ENCODE measurements at places on chromosomes 1 and 21.
A peak's percentile ranks its signal among the peaks of the same experiment; 100 is the strongest.

- DNase-seq: no peak
These were observed 3.0 kb upstream of the PGM1 start for GRCh38 chr1:63590166-63590560.

DNA sequence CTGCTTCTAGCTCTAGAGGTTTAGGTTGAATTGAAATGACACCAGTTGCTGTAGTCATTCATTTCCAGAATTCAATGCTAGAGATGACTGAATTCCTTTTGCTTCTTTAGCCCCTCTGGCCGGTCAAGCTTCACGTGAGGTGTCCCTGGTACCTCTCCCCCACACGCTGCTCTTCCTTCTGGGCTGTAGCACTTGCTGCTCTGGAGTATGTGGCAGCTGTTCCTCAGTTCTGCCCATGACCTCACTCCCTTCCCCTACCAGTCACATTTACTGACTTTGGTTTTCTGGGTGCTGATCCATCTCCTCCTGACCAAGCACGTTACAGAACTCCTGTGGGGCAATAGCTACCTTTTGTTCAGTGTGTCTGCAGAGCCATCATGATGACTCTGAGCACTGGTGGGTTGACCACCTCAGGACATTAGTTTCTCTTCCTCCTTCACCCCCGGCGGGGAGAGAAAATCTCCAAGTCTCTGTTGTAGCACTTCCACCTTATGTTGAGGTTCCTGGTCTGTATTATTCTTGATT is 128.1 kb downstream of the HHAT start:
- no peak for DNase-seq

- no peak for DNase-seq
These were observed 236.4 kb upstream of the BEND5 start for GRCh38 chr1:49013079-49013478.

GRCh38 chr1:32470991-32471694 is 6.3 kb downstream of the ZBTB8B start:
- DNase-seq: no peak

DNA sequence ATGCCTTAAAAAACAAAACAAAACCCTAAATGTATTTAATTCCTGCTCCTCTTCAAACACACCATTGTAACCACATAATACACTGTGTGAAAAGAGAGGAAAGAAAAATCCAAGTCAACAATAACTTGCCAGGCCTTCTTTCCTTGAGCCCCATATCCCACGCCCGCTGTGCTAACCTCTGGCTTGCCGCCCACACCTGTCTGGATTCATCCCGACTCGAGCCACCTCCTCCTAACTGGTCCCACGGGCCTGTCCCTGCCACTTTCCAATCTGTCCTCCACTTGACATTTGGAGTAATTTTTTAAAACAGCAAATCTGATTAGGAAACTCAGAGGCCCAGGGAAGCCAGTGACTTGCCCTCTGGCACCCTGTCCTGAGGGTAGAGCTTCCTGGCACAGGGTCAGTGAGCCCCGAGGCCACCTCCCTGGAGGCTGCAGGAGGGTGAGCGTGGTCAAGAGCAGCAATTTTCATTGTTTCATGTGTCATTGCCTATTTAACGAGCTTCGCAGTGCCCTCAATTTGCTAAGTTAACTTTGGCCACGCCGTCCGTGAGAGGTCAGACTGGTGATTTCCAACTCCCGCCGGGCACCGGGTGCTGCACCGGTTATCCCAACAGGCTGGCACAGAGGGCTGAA is 54.1 kb downstream of the B3GALT5 start:
- no peak for DNase-seq

DNA sequence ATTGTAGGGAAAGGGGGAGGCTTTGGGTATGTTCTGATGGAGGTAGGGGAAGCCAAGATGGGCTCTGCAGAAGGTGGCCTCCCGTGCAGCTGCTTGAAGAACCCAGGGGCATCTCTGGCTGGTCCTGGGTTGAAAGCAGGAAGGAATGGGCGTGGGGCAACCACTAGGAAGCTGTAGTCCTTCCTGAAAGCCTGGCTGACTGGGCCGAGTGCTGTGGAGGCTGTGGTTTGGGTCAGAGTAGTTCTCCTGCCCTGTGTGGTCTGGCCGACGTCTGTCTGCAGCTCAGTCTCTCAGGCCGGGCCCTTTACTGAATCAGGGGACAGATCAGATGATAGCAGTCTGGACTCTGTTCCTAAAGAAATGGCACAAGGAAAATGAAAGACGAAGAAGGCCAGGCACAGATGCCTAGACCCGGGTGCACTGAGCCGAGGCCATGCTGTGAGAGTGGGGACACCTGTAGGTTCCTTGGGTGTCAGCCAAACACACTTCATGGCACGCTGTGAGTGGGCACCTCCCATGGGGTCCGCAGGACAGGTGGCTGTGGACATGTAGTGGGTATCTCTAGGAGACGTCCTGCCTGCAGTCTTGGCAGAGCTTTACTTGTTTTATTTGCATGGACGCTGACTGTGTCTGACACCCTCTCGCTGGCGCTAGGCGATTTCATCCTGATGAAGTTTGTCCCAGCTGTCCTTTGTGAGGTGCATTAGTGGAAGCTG is 87.0 kb downstream of the POFUT2 start:
- no peak for DNase-seq

GRCh38 chr1:230270559-230271281 is 155.4 kb downstream of the PGBD5 start:
- no peak for DNase-seq

DNA sequence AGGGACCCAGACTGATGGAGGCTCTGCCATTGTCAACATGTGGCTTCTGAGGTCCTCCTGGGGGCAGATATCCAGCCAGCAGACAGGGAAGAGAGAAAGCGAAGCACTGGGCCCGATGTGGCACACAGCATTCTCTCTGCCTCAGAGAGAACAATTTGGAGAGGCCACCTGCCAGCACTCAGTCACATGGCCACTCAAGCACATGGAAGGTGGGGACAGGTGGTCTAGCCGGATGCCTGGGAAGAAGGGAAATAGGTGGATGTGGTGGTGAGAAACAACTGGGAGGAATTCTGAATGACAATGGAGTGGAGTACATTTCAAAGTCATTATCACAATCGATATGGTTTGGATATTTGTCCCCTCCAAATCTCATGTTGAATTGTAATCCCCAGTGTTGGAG is 109.0 kb downstream of the UBE2U start:
- no peak for DNase-seq

- DNase-seq: peak; percentile 59
These were observed 35.8 kb downstream of the EVI5 start for GRCh38 chr1:92749024-92749634.

DNA sequence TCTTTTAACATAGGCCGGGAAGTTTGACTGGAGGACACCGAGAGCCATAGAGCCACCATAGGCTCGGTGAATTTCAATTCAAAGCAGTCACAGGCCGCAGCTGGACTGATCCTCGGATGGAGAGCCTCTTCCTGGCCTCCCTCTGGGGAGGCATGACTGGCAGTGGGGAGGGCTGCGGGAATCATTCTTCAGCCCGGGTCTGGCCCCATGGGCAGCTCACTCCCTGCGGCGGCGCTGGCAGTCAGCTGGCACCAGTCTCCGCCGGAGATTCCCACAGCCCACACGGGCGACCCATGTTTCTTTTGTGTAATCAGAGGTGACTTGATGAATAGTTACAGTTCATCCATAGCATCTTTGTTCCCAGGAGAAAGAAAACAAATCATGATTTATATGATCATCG is 10.6 kb downstream of the ESPN start:
- no peak for DNase-seq

DNA sequence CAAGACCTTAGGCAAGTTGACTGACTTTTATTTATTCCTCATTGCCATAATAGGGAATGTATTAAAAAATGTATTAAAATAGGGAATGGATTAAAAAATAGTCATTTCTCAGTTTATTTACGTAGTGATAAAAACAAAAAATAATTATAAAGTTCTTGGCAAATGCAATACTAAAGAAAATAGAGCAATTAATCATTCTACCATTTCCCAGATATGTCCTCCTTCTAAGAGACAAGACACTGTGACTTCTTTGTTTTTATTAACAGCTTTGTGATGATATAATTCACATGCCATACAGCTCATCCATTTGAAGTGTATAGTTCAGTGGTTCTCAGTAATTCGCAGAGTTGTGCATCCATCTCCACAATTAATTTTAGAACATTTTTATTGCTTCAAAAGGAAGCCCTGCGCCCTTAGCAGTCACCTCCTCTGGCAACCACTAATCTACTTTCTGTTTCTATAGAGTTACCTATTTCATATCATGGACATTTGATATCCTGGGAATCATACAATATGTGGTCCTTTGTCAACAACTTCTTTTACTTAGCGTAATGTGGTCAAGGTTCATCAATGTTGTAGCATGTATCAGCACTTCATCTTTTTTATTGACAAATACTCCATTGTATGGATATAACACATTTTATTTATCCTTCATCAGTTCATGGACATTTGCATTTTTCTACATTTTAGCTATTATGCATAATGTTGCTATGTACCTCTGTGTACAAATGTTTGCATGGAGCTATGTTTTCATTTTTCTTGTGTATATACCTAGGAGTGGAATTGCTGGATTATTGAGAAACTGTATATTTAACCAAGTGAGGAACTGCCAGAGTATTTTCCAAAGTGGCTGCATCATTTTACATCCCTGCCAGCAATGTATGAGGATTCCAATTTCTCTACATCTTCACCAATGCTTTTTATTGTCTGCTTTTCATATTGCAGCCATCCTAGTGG is 5.6 kb downstream of the TBX19 start:
- no peak for DNase-seq

DNA sequence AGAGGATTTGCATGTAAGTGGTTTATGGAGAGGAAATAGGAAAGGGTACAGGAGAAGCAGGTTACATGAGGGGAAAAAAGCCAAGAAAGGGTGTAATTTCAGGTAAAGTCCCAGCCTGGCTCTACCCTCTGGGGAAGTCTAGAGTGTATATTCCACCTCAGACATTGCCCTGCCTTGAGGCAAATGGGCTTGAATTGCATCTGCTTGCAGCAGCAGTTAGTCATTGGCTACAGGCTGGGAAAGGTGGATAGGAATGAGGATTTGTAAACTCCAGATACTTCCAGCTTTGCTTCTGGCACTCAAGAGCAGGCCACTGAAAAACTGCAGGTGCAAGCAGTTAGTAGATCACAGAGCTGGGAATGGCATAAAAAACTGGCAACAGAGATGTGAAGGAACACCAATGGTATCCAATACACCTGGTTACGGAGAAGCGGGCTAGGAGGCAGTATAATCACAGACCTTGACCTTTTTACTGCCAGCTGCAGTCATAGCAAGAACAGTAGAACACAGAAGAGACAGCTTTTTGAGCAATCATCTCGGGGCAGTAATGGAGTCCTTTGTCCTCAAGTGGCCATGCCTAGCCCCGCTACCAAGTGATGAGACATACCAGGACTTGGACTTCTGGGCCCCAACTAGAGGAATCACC is 226.9 kb upstream of the NRIP1 start:
- no peak for DNase-seq

DNA sequence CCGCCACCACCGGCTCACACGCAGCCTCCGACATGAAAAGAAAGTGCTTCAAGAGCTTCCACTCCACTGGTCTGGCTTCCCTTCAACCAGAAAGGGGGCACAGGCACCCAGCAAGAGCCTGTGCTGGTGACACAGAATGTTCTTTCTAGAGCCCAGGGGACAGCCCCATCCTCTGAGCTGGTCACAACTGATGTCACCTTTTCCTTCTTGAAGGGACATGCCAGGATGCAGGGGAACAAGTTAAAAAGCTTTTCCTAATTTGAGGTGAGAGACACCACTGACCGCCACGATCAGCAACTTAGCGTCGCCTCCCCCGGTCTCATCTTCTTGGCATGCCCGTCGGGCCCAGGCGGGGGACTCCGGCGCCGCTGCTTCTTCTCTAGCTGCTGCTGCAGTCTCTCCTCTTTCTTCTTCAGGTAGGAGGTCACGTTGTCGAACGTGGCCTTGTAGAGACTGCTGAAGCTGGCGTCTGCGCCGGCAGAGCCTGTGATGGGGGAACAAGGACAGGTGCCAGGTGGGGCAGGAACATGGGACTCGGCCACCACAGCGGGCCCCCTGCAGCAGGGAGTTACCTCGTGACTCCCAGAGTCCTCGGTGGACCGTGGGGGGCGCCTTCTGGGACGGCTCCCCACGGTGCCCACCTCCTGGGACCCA is 29.5 kb downstream of the WDR4 start:
- no peak for DNase-seq

- DNase-seq: no peak
These were observed 56.5 kb downstream of the CAMSAP2 start for GRCh38 chr1:200795156-200795555.

- DNase-seq: peak; percentile 72
These were observed 7.1 kb upstream of the TPM3 start for GRCh38 chr1:154198756-154199562.

DNA sequence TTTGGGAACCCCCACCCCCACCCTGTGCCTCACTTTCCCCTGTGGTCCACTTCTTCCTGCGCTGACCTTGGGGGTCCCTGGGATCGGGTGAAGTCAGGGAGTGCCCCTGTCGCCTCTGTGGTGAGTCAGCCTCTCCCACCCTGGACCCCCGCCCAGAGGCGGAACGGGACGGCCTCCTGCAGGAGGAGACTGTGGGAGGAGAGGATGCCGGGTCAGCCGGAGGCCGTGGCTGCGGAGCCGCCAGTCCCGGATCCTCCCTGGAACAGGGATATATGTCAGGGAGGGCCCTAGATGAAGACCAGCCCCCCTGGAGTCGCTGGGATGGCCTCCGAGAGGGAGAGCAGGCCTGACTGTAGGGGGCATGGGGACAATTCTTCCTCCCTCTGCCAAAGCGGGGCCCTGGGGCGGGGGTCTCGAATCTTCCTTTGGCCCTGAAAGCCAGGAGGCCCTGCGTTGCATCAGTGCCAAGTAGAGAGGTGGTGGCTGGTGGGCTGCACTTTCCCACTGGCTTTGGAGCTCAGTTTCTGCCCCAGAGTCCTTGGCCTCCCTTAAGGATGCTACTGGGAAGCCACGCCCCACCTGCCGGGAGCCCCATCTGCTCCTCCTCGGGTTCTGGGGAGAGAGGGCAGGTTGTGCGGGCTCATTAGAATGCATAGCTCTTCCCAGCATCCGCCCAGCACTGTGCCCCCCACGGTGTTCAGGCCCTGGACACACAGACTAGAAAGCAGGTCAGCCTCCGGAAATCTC is 930 bp downstream of the ARHGEF10L start:
- DNase-seq: no peak

- no peak for DNase-seq
These were observed 26.4 kb downstream of the FOXO6 start for GRCh38 chr1:41387667-41388091.

GRCh38 chr1:13922466-13923110 is 222.6 kb downstream of the PRDM2 start:
- no peak for DNase-seq

DNA sequence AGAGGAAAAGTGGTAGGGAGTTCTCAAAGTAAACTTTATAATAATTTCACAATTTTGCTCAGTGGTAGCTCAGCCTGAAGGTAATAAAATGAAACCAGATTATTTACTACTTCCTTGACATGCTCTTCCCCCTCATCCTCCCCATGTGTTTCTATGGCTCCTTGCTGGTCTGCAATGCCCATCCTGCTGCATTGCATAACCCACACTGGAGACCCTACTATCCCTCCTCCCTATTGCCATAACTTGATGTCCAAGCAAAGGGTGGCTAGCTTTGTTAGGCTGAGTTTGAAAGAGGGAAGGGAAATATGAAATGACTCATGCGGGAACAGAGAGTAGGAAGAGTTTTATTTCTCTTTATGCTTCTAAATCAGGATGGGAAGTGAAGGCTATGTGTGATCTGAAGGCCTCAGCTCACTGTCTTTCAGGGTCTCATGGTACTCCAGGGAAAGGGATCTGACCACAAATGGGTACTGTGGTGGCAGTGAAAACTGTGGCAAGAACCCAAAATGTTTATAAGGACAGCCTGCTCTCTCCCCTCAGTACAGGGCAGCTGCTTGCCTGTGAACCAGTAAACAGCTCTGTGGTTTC is 36.4 kb upstream of the HSD17B7 start:
- no peak for DNase-seq
